Calu3 (cell line): ENCODE measurements at places on chromosomes 4 and X.
A peak's percentile ranks its signal among the peaks of the same experiment; 100 is the strongest.

- H3K4me3 ChIP-seq, result no peak overlapping the region
- peaks cover 11% of the 10 kb centered on the region for H3K27me3 ChIP-seq
- H3K27ac ChIP-seq, result no peak overlapping the region
These were observed 95.2 kb downstream of the CLNK start for GRCh38 chr4:10589321-10589720.

DNA sequence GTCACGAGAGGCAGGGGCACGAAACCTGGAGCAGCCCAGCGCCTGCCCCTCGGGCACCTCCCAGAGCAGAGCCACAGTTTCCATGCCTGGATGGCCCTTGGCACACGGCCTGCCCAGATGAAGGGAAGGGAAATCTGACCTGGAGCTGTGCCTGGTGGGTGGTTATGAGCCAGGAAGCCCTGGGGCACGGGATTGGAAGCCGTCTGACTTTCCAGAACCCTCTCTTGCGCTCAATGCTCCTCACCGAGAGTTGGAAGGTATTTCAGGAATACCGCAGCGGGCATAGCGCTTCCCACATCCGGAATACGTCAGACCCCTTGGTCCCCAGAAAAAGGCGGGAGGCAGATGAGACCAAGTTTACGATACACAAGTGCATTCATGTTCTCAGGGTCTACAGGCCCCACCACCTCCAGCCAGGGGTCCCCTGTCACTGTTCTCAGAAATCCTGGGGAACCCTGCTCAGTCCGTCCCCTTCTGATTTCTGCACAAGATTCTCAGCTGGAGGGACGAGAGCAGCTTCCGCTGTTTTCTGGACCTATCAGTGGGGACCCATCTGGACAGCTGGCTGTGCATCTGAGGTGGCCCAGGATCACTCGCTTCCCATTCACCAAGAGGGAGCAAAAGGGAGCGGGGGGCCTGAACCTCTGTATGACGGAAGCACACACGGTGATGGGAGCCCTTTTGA, 172.9 kb downstream of the AFAP1 start:
- peaks cover 9% of the 10 kb centered on the region for H3K4me1 ChIP-seq
- H3K36me3 ChIP-seq, result peaks cover 45% of the 10 kb centered on the region
- H3K27me3 ChIP-seq, result no peaks in the 10 kb centered on the region
- peak overlapping the region; percentile 30 for H3K27ac ChIP-seq

DNA sequence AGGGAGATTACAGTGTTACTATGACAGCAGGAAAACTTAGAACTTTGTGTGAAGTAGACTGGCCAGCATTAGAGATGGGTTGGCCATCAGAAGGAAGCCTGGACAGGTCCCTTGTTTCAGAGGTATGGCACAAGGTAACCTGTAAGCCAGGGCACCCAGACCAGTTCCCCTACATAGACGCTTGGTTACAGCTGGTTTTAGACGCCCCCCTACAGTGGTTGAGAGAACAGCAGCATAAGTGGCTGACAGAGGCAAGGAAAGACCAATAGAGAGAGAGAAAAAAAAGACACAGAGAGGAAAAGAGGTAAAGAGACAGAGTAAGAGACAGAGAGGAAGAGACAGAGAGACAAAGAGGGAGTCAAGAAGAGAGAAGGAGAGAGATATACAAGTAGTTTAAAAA, 144.5 kb downstream of the GC start:
- H3K36me3 ChIP-seq, result no peaks in the 10 kb centered on the region
- H3K27me3 ChIP-seq, result no peaks in the 10 kb centered on the region
- H3K27ac ChIP-seq, result no peak overlapping the region
- no peak overlapping the region for H3K4me3 ChIP-seq
- no peak for DNase-seq

GRCh38 chr4:88097781-88098180, 60.7 kb downstream of the ABCG2 start:
- no peak overlapping the region for H3K27ac ChIP-seq
- no peak for DNase-seq
- H3K36me3 ChIP-seq, result no peaks in the 10 kb centered on the region
- no peaks in the 10 kb centered on the region for H3K4me1 ChIP-seq

DNA sequence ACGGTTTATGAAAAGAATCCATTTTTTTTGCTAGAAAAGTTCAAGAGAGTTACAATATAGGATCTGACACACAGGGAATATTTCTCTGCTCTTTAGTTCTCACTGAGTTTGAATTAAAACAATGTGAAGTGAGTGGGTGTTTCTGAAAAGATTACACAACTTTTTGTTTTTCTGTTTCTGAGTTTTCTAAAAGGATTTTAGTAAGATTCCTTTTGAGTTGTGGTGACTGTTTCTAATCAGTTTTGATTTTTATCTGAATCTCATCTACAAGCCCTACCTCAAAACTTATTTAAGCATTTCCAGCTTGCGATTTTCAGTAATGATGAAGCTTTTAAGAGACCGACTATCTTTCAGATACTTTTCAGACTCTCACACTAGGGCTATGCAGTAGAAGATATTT, 141.7 kb downstream of the GPAT3 start:
- DNase-seq, result no peak
- peaks cover 22% of the 10 kb centered on the region for H3K27me3 ChIP-seq
- no peak overlapping the region for H3K27ac ChIP-seq
- no peak overlapping the region for H3K4me3 ChIP-seq

DNA sequence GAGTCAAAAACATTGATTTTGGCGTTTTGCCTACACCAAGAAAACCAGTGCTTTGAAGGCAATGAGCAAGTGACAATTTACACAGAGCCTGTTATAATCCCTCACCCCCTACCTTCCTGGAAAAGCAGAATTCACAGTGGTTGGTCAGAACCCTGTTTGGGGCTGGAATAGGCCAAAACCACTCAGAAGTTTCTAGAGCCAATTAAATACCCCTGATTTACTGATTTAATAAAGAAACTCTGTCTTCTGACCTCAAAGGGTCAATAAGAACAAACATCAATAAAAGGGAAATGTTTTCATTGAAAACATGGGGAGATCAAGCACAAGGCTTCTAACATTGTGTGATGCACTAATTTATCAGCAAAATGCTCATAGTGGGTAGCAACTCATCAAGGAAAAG, 116.3 kb downstream of the UNC5C start:
- H3K36me3 ChIP-seq, result no peaks in the 10 kb centered on the region
- H3K27ac ChIP-seq, result no peak overlapping the region
- no peak overlapping the region for H3K4me3 ChIP-seq
- H3K27me3 ChIP-seq, result no peaks in the 10 kb centered on the region
